Activated T-helper 1 cell treated with anti-CD3 and anti-CD28 coated beads, Interleukin-2, amount 50 U/mL, for 16 hours (primary cell): ENCODE measurements at places on chromosomes 6 and 20.
A peak's percentile ranks its signal among the peaks of the same experiment; 100 is the strongest.

DNA sequence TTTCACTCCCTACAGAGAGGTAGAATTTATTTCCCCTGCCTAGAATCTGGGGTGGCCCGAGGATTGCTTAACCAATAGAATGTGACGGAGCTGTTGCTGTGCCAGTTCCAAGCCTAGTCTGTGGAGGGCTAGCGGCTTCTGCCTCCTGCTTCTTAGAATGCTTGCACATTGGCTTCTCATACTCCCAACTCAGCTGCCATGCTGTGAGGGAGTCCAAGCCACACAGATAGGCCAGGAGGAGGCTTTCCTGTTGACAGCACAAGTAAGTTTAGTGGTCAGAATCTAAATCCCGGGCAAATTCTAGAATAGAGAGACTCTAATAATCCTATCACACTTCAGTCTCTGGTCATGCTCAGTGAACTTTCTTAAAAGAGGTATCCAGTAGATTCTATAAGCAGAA is 57.5 kb upstream of the SNRPB2 start:
- DNase-seq, result no peak

DNA sequence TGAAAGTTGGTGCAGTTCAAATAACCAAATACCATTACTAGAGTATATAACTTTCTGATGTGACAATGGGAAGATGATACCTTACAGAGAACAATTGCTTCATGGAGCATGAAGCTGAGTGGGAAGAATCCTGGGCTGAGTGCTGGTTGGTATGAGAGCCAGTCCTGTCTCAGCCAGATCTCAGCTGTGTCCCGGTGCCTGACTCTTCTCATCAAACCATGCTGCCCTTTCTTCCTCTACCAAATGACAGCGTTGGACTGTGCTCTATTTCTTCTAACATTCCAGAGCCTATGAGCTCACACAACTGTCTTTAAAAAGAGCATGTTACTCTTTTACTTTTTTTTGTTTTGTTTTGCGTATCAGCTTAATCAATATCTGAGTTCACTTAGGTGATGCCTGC is 27.5 kb upstream of the PBOV1 start:
- DNase-seq, result no peak

GRCh38 chr20:63815615-63816253 is 15.3 kb downstream of the ZBTB46 start:
- no peak for DNase-seq

DNA sequence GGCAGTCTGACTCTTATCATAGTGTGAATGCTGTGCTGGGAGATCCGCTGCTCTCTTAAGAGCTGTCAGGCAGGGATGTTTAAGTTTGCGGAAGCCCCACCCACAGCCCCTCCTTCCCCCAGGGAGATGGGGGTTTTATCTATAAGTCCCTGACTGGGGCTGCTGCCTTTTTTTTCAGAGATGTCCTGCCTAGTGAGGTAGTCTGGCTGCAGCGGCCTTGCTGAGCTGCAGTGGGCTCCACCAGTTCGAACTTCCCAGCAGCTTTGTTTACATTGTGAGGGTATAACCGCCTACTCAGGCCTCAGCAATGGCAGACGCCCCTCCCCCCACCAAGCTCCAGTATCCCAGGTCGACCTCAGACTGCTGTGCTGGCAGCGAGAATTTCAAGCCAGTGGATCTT is 75.7 kb upstream of the UST start:
- no peak for DNase-seq

- DNase-seq, result no peak
These were observed 1.7 kb downstream of the SLC17A2 start for GRCh38 chr6:25928562-25929324.

- DNase-seq, result no peak
These were observed 356.0 kb downstream of the BMP2 start for GRCh38 chr20:7123457-7123856.

DNA sequence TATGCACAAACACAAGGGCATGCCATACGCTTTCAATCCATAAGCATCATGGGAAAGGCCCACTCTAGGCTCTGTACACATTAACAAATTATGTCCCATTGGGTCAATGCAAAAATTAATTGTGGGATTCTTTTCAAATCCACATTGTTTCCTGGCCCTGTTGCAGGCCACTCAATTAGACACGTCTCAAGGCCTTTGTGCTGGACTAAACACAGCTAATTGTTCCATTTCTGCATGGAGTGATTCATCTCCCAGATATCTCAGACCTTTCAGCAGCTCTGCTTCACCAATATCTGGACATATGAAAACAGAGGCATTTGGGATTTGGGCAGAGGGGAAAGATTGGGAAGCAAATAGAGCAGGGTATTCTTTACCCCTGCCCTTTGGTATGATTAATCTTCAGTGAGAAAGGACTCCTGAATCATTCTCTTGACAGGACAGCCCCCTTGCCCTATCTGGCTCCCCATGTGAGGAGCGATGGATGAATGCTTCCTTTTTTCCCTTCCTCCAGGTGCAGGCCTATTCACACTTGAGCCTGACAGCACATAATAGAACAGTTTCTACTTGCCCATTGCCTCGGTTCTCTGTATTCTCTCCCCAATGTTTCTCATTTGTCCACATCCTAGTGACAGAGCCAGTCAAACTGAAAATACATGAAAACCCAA is 547.6 kb downstream of the HAO1 start:
- no peak for DNase-seq

DNA sequence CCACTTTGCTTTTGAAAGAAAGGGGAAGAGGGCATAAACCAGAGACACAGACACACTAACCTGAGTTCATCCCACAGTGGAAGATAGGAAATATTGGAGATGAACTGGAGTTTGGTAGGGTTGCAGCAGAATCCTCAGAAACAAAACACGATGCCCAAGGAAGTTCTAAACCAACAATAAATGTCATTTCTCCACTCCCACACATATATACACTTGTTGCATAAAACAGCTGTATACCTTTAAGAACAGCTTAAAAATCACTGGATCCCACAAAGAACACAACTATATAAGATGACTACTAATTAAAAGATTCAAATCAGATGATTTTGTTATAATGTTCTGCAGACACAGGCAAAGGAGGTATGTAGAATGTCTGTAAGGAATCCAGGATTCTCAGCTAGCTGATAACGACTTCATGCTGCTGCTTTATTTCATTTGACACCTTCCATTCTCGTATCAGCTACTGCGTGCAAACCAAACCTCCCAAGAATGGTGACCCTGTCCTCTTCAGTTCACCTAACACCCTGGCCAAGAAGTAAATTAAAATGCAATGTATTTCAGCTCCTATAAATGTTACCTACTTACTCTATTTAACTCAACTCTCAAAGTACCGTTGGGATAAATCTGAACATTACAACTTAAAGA is 14.3 kb downstream of the KIF13A start:
- DNase-seq, result no peak

- DNase-seq, result no peak
These were observed 29.6 kb downstream of the BTBD9 start for GRCh38 chr6:38610050-38610625.

DNA sequence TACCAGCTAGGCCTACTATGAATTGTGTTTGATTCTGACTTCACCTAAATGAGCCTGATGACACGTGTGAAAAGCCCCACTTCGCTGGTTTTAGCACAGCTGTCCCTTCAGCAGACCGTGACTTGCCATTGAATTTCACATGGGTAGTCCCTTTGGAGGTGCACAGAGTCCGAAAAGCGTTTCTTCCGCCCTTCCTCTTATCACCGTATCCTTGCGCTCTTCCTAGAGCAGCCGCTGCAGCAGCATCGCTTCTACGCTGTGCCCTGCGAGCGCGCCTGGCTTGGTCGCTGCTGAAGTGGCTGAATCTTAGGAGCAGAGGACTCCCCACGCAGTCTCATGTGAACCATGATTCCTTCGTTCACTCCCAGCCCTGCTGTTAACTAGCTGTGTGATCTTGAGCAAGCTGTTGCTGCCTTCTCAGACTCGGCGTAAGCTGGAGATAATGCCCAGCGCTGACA is 127.0 kb downstream of the PACRG start:
- DNase-seq, result no peak

- DNase-seq, result no peak
These were observed 2.4 kb downstream of the BTBD3 start for GRCh38 chr20:11920083-11920482.

DNA sequence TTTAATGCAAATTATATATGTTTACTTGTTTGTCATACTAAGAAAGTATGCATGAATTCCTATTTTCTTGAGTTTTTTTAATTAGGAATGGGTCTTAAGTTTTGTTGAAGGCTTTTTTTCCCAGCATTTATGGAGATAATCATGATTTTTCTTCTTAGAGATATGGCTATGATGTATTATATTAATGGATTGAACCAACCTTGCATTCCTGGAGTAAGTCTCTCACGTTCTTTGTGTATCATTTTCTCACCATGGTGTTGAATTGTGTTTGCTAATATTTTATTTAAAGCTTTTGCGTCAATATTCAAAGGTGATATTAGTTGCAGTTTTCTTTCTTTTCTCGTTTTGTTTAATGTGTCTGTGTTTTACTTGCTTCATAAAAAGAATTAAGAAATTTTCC is 48.4 kb upstream of the SLC35D3 start:
- no peak for DNase-seq

DNA sequence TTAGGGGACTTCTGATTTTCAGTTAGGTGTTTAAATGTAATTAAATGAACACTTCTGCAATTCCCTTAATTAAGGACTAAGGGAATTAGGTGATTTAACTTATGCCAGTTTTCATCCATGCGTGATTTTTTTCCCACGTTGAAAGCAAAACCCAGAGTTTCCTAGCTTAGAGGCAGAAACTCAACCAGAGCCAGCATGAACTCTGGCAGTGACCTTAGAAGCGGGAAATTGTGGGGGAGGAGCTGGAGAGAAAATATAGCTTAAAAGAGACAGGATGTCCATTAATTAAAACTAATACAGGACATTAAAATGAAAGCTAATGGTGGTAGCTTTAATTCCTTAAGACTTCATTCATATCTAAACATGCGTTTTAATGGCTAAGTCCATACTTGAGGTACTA is 41.6 kb downstream of the IYD start:
- no peak for DNase-seq

- no peak for DNase-seq
These were observed 215.1 kb upstream of the TBX18 start for GRCh38 chr6:84979541-84979940.

- no peak for DNase-seq
These were observed 315.1 kb downstream of the EPHA7 start for GRCh38 chr6:93104195-93104817.

- DNase-seq, result no peak
These were observed 51.2 kb upstream of the FANCE start for GRCh38 chr6:35400901-35401311.

DNA sequence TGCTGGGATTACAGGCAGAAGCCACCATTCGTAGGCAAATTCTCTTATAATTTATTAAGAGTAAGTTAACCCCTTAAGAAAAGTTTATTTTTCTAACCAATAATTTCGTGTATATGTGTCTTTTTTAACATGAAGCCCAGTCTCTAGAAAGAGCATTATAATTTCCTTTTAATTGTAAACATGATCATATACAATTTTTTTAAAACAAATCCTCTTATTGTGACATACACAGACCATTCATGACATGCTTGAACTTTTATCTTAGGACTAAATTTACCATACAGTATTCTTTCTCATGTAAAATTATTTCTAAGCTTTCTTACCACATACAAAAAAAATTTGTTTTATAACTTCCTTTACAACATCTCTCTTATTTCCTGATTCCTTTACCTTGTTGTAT is 6.7 kb downstream of the ACOT13 start:
- DNase-seq, result no peak

GRCh38 chr6:150573041-150573681 is 26.5 kb upstream of the PLEKHG1 start:
- no peak for DNase-seq

- DNase-seq, result no peak
These were observed 67.6 kb upstream of the DTNBP1 start for GRCh38 chr6:15730442-15730841.

- DNase-seq, result no peak
These were observed 54.1 kb downstream of the TULP4 start for GRCh38 chr6:158366363-158366762.

DNA sequence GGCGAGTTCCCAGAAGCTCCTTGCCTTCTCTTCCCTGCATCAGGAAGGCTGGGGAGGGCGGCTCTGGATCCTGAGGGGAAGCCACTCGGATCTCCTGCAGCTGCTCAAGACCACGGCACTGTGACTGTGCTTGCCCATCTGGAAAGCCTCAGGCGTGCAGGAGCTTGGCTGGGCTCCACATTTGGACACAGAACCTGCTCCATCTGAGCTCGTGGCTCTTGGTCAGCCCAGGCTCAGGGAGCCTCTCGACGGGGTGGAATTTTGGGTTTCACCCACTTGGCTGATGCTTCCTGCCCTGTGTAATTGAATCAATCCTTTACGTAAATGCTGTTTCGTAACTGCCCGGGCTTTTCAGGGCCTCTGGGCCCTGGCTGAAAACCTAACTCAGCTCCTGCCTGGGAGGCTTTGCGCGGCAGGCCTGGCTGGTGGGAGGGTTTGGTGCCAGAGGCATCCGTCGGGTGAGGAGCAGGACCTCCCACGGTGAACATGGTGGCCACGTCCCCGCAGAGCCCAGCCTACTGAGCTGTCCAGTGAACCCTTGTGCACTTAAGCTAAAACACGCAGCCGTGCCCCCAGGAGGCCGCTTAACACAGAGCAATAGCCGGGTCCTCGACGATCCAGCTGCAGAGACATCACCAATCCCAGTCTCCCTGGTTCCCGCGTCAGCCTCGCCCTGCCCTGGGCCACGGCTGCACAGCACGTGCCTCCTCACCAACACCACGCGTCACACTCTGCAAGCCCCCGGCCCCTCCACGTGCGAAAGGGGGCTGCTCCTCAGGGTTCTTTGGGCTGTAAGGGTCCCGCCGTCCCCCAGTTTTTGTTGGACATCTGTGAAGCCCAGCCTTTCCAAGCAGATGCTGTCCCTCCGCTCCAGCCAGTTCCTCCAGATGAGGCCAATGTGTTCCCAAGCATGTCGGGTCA is 241.0 kb downstream of the DLL1 start:
- DNase-seq, result no peak

GRCh38 chr6:3484192-3484591 is 27.3 kb upstream of the SLC22A23 start:
- DNase-seq, result no peak

GRCh38 chr6:135519348-135519747 is 21.8 kb upstream of the AHI1 start:
- no peak for DNase-seq

DNA sequence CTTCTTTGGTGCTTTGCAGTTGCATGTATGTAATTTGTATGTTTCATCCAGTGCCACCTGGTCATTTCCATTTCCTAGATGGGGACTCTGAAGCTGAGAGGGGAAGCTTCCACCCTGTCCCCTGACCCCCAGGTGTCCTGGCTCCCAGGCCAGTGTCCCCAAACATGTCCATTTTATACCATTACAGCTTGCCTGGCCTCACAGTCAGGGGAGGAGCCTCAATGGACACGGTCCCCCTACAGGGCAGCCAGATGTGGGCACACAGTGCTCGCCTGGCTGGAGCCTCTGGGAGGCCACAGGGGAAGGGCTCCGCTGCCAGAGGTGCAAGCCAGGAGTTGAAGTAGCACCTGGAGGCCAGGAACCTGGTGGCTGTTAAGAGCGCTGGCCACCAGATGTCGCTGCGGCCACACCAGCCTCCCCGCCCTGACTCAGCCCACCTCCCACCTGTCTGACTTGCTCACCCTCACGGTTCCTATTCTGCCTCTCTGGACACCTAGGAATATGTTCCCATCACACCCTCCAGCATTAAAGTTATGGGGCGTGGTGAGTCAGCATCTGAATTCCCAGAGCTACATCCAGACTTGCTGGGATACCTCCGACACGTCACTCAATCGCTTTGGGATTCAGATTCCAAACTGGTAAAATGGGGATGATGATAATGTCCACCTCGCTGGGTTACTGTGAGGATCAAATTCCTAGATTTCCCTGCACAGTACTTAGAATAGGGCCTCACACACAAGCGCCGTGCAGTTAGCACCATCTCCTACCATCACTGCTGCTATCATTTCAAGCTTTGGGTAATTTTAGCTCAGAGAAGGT is 107.4 kb downstream of the SULF2 start:
- peak; percentile 26 for DNase-seq
